ENCODE measurements at places on chromosomes 5 and 9.

- DNase-seq: no peak
Observed at GRCh38 chr5:151086192-151086869, 5.5 kb upstream of the TNIP1 start.

DNA sequence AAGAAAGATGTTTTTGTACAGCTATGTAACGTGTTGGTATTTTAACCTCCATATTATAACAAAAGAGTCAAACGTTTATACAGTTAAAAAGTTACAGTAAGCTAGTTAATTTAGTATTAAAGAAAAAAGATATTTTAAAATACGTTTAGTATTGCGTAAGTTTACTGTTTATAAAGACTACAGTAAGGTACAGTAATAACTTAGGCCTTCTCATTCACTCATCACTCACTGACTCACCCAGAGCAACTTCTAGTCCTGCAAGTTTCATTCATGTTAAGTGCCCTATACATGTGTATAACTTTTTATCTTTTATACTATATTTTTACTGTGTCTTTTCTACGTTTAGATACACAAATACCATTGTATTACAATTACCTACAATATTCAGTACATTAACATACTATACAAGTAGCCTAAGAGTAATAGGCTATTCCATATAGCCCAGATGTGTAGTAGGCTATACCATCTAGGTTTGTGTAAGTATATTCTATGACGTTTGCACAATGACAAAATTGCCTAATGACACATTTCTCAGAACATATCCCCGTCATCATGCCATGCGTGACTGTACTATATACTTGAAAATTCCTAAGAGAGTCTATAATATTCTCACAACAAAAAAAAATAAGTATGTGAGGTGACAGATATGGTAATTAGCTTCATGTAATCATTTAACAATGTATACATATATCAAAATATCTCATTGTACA lies 33.8 kb downstream of the ERP44 start:
- no peak for DNase-seq

DNA sequence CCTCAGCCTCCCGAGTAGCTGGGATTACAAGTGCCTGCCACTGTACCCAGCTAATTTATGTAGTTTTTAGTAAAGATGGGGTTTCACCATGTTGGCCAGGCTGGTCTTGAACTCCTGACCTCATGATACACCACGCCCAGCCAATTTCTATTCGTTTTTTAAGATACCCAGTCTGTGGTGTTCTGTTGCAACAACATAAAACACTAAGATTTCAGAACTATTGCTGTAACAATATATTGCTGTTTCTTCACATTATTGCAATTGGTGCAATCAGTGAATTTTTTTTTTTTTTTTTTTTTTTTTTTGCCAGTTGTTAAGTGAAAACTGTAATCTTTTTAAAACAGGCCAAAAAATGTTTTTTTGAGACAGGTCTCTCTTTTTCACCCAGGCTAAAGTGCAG lies 9.9 kb downstream of the SRP19 start:
- DNase-seq: no peak

DNA sequence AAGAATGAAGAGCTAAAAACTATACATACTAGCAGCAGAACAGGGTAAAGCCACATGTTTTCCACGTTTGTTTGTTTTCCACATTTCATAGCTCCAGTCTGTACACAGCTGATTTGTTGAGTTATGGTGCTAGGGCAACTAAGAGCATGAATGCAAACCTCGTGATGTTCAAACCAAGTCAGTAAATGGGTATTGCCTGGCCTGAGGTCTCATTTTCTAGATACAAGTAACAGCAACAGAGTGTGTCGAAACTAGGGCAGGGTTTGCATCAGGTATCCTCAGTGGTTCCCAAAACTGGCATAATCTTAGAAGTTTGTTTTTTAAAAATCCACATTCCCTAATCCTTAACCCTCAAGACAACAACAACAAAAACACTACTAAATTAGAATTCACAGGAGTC lies 89.3 kb downstream of the CEMIP2 start:
- DNase-seq: no peak

DNA sequence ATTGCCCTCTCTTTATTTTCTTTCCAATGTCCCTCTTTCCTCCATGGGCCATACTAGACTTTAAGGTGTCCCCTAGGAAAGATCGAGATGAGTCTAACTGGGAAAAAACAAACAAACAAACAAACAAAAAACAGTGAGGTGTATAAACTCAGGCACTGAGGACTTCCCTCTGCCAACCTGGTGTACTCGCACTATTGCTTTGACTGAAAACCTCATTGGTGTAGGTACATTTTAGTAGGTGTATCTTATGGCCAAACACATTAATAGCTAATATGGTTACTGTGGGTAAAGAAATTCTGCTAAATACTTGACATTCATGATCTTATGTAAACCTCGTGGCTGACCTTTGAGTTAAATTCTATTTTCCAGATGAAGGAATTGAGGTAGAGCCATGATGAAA lies 74.3 kb downstream of the TNC start:
- no peak for DNase-seq

Data from NCI-H1417 treated with DMSO at 0.1 percent for 48 hours (cell line).